ENCODE measurements at places on chromosomes 11 and 22.

DNA sequence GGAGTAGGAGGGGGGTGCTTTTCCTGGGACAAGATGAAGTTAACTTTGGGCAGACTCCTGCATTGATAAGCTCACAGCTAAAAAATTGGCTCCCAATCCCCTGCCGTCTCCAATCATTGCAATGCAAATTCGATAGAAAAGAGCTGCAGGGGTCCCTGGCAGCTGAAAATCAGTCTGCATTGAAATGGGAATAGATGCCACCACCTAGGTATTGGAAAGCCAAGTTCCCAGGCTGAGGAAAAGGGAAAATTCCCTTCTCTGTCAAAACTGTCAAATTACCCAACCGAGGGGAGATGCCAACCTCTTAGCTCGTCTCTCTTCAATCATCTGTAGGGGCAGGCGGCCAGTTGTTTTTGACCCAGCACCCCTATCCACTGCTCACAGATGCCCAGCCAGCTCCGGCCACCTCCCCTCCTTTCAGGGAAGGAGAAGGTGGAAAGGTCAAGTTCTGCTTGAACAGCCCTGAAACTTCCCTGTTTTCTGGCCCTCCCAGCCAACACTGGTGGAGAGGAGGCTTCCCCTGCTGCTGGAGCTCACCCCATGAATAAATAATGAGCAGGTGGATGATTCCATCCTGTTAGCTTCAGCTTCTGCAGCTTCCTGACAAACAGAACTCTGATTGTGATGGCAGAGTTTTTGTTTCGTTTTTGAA lies 916.3 kb downstream of the TBC1D22A start:
- no peak overlapping the region for H3K27ac ChIP-seq
- DNase-seq, result peak; percentile 31
- H3K36me3 ChIP-seq, result no peaks in the 10 kb centered on the region
- peaks cover 3% of the 10 kb centered on the region for H3K4me1 ChIP-seq
- H3K27me3 ChIP-seq, result no peaks in the 10 kb centered on the region

DNA sequence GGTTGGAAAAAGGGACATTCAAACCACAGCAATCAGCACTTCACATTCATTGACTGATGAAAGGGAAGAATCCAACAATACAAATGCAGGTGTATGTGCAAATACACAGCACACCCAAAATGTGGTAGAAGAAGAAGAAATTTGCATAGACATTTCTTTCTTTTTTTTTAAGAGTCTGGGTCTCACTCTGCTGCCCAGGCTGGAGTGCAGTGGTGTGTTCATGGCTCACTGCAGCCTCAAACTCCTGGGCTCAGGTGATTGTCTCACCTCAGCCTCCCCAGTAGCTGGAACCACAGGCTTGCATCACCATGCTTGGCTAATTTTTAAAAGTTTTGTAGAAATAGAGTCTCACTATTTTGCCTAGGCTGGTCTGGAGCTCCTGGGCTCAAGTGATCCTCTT lies 21.9 kb downstream of the CARS1 start:
- H3K36me3 ChIP-seq, result peaks cover 51% of the 10 kb centered on the region
- no peak overlapping the region for H3K27ac ChIP-seq
- H3K4me3 ChIP-seq, result no peak overlapping the region
- no peaks in the 10 kb centered on the region for H3K27me3 ChIP-seq

- no peaks in the 10 kb centered on the region for H3K36me3 ChIP-seq
- H3K27ac ChIP-seq, result no peak overlapping the region
- no peaks in the 10 kb centered on the region for H3K27me3 ChIP-seq
- H3K4me1 ChIP-seq, result no peaks in the 10 kb centered on the region
- no peak overlapping the region for H3K4me3 ChIP-seq
These were observed 108.2 kb downstream of the PAX6 start for GRCh38 chr11:31702966-31703365.

DNA sequence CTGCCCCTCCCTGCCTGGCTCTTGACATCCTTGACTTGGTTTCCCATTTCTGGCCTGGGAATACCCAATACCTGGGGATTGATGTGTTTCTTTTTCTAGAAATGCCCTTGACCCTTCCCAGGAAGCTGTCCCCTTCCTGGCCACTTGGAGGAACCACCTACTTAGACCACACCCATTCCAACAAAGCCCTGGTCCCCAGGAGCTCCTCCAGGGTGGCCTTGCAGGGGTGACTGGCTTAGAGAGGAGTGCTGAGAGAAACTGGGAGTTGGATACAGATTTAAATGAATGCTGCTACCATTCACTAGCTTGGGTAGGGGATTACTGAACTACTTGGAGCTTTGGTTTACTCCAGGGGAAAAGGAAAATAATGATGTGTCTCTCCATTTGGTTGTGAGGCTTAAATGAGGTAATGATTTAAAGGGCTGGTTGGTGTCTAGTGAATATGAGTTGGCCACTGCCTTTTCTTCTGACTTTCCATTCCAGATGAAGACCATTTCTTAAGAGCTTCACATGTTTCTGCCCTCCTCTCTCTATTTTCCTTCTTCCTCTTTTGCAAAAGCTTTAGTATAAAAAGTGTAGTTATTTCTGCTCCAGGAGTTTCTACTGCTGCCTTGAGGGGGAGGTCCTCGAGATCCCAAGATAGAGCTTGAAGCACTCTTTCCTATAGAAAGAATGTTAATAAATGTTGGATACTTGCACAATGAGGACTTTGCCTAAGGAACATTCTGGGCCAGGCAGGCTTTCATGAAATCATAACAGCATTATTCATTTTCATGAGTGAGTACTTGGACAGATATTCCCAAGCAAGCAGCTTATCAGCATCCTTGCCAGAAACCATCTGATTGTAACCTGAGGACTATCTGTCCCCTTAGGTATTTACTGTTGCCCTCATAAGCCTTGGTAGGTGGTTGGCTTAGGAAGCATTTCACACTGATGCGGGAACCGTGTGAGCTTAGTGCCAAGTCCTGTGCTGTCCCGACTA lies 22.4 kb downstream of the PANX1 start:
- H3K4me1 ChIP-seq, result peaks cover 13% of the 10 kb centered on the region
- no peak overlapping the region for H3K4me3 ChIP-seq
- no peak for DNase-seq
- no peak overlapping the region for H3K27ac ChIP-seq
- H3K36me3 ChIP-seq, result no peaks in the 10 kb centered on the region

GRCh38 chr11:5476186-5476819 lies 12.2 kb upstream of the OR52D1 start:
- DNase-seq, result no peak
- no peak overlapping the region for H3K4me3 ChIP-seq
- no peaks in the 10 kb centered on the region for H3K27me3 ChIP-seq
- no peaks in the 10 kb centered on the region for H3K4me1 ChIP-seq
- no peaks in the 10 kb centered on the region for H3K36me3 ChIP-seq

DNA sequence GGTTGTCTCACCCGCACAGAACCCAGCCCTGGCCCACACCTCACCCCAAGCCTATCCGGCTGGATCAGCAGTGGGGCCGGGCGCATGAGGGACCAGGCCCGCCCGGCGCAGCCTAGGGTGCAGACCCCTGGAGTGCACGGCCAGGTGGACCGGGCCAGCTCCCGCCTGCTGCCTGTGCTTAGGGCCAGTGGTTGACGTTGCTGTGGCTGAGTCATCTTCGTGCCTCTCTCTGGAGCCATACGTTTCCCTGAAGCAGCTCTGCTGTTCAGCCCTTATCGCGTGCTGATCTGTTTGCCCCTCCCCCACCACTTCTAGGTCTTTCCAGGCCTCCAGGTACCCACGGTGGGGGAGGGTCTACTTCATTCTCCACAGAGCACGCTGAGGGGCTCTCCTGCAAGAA lies 39.5 kb downstream of the CDKN1C start:
- H3K27ac ChIP-seq, result no peak overlapping the region
- H3K4me3 ChIP-seq, result no peak overlapping the region
- peaks cover 2% of the 10 kb centered on the region for H3K36me3 ChIP-seq
- peaks cover 57% of the 10 kb centered on the region for H3K4me1 ChIP-seq
- peaks cover 2% of the 10 kb centered on the region for H3K27me3 ChIP-seq

DNA sequence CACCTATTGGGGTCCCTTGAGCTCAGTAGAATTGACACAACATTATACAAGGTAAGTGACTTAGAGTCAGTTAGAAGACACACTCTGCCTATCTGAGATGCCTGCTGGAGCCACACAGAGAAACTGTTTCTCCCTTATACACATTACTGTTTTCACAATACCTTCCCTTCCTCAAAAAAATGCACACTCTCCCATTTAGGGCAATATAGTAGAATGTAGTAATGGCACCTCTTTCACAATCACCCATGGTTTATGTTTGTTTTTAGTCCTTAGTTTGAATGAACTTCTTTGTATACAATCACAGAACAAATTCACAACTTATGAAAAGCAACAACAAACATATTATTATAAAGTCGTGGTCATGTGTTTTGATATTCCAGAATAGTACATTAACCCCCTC lies 14.3 kb downstream of the OR52H1 start:
- H3K27me3 ChIP-seq, result no peaks in the 10 kb centered on the region
- no peak overlapping the region for H3K4me3 ChIP-seq
- no peak for DNase-seq
- H3K36me3 ChIP-seq, result no peaks in the 10 kb centered on the region
- no peak overlapping the region for H3K27ac ChIP-seq

DNA sequence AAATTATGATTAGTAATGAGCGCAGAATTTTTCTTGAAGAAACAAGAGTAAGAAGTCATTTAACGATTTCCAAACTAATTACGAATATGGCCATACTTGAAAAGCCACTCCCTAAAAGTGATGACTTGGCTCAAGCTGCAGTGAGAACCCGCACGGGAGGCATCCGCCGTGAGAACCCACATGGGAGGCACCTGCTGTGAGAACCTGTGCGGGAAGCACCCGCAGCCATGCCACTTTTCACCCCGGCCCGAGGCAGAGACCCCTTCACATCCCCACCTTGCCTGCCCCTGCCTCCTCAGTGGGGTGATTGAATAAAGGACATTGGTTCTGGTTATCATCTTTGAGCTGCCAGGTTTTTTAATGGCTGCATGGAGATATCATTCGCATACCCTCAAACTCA lies 89.7 kb downstream of the BRD1 start:
- no peak overlapping the region for H3K4me3 ChIP-seq
- H3K36me3 ChIP-seq, result no peaks in the 10 kb centered on the region
- peaks cover 8% of the 10 kb centered on the region for H3K27me3 ChIP-seq

DNA sequence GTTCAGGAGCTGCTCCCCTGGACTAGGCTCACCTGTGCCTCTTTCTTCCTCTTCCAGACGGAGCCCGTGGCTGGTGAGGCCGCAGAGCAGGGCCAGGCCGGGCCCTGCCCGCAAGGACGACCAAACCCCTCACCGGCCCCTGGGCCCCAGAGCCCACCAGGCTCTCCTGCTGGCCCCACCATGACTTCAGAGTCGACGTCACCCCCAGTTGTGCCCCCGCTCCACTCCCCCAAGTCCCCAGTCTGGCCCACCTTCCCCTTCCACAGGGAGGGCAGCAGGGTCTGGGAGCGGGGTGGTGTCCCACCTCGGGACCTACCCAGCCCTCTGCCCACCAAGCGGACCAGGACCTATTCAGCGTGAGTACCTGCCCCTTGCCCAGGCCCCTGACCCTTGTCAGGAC lies 11.0 kb downstream of the CSDC2 start:
- no peak for DNase-seq
- peaks cover 52% of the 10 kb centered on the region for H3K36me3 ChIP-seq
- no peak overlapping the region for H3K4me3 ChIP-seq
- H3K4me1 ChIP-seq, result peaks cover 38% of the 10 kb centered on the region
- H3K27me3 ChIP-seq, result no peaks in the 10 kb centered on the region

- H3K4me3 ChIP-seq, result no peak overlapping the region
- H3K36me3 ChIP-seq, result no peaks in the 10 kb centered on the region
- no peaks in the 10 kb centered on the region for H3K4me1 ChIP-seq
- no peaks in the 10 kb centered on the region for H3K27me3 ChIP-seq
- no peak overlapping the region for H3K27ac ChIP-seq
These were observed 1214.3 kb upstream of the RAG2 start for GRCh38 chr11:37812281-37812880.

GRCh38 chr11:43164831-43165230 lies 147.0 kb upstream of the API5 start:
- no peaks in the 10 kb centered on the region for H3K4me1 ChIP-seq
- DNase-seq, result no peak
- H3K36me3 ChIP-seq, result no peaks in the 10 kb centered on the region
- no peaks in the 10 kb centered on the region for H3K27me3 ChIP-seq
- H3K27ac ChIP-seq, result no peak overlapping the region

DNA sequence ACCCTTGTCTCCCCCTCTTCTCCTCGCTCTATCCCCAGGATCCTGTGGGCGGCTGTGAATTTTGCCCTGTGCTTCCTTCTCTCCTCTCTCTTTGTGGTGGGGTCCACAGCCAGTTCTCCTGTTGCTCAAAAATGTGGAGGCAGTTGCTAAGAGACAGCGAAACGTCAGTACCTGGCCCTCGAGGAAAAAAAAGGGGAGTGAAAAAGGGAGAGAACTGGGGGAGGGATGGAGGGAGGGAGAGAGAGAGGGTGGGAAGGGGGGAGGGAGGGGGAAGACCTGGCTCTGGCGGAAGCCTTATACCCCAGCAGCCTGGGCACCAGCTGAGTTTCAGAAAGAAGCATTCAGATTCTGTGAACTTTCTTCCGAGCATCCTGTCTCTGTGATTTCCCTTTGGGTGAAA lies 2.1 kb upstream of the LRRC55 start:
- H3K4me3 ChIP-seq, result peak overlapping the region; percentile 29
- peaks cover 11% of the 10 kb centered on the region for H3K36me3 ChIP-seq
- H3K27ac ChIP-seq, result no peak overlapping the region
- H3K27me3 ChIP-seq, result peaks cover 2% of the 10 kb centered on the region

GRCh38 chr11:122287401-122287800 lies 171.4 kb upstream of the BLID start:
- peaks cover 4% of the 10 kb centered on the region for H3K4me1 ChIP-seq
- no peaks in the 10 kb centered on the region for H3K36me3 ChIP-seq
- peak overlapping the region; percentile 3 for H3K27ac ChIP-seq

DNA sequence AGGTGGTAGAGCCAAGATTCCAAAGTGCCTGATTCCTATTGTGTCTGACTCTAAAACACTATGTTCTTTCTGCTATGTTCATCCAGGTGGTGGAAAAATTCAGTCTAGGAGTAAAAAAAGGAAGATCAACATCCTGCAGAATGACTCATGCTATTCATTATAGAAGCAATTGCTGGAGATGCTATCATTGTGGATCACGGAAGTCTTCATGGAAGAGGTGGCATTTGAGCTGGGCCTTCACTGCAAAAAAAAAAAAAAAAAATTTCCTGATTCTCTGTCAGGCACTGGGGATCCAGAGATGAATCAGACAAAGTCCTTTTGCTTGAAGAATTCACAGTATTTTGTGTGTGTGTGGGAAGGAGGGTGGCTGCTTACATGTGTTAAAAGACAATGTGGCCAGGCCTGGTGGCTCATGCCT lies 1.4 kb upstream of the UVRAG start:
- no peak overlapping the region for H3K27ac ChIP-seq
- peaks cover 16% of the 10 kb centered on the region for H3K4me1 ChIP-seq
- no peak for DNase-seq
- H3K4me3 ChIP-seq, result no peak overlapping the region

- H3K36me3 ChIP-seq, result peaks cover 9% of the 10 kb centered on the region
- no peak overlapping the region for H3K4me3 ChIP-seq
- peaks cover 31% of the 10 kb centered on the region for H3K4me1 ChIP-seq
- H3K27me3 ChIP-seq, result no peaks in the 10 kb centered on the region
- DNase-seq, result no peak
These were observed 36.5 kb downstream of the TSPAN18 start for GRCh38 chr11:44763121-44763820.

GRCh38 chr22:19120829-19121630 lies 1.2 kb downstream of the DGCR2 start:
- peaks cover 48% of the 10 kb centered on the region for H3K4me1 ChIP-seq
- H3K27ac ChIP-seq, result no peak overlapping the region
- H3K4me3 ChIP-seq, result peak overlapping the region; percentile 80

- no peaks in the 10 kb centered on the region for H3K4me1 ChIP-seq
- no peaks in the 10 kb centered on the region for H3K36me3 ChIP-seq
- no peaks in the 10 kb centered on the region for H3K27me3 ChIP-seq
- H3K27ac ChIP-seq, result no peak overlapping the region
These were observed 9.7 kb upstream of the CCKBR start for GRCh38 chr11:6249770-6250555.

GRCh38 chr22:23067023-23067650 lies 3.2 kb upstream of the GNAZ start:
- peaks cover 32% of the 10 kb centered on the region for H3K4me1 ChIP-seq
- no peak overlapping the region for H3K27ac ChIP-seq
- DNase-seq, result no peak
- H3K36me3 ChIP-seq, result no peaks in the 10 kb centered on the region
- no peak overlapping the region for H3K4me3 ChIP-seq

Data from spinal cord (tissue), 10 donors.